ENCODE measurements at places on chromosomes 12 and 14.
A peak's percentile ranks its signal among the peaks of the same experiment; 100 is the strongest.

- DNase-seq = no peak
These were observed 90.3 kb downstream of the ATP2B1 start for GRCh38 chr12:89618113-89618862.

DNA sequence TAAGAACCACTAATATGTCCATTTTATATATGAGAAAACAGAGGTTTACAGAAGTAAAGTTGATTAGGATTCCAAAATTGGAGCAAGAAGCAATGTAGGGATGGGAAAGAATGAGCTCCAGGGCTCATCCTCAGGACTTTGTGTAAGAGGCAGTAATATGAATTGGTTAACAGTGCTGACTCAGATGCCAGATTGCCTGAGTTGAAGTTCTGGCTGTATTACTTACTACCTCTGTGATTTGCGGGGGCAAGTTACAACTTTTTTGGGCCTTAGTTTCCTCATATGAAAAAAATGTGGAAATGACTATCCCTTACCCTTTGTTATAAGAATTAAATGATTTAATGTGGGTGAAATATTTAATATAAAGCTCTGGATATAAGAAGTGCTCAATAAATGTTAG, 35.1 kb upstream of the PPP2R5E start:
- DNase-seq = no peak

- DNase-seq = peak; percentile 30
These were observed 87.4 kb downstream of the SYT1 start for GRCh38 chr12:78951803-78952551.

DNA sequence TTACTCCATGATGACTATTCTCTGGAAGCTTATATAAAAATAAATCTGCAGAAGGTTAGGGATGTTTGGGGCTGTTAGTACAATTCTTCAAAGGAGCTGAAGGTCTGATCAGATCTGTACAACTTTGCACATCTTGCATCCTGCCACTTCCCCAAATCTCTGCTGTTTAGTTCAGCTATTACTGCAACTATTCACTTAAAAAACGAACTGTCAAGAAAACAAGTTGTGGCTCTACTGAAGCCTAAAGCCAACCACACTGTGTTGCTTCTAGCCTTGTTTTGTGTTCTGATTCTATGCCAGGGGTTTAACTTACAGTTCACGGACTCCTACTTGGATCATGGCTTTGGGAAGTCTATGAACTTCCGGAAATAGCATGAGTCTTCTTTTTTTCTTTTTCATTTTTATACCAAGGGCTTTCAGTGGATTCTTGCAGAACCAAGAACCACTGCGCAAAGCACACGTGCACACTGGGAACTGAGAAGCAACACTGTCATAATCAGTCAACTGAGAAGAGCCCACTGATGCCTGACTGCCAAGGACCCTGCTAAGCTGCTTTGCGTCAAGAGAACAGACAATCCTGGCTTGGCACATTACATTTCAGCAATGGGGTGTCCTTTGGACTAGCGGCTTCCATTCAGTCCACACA, 66.3 kb upstream of the EEA1 start:
- no peak for DNase-seq

GRCh38 chr14:67357969-67358354, 1.6 kb downstream of the ATP6V1D start:
- DNase-seq = no peak

DNA sequence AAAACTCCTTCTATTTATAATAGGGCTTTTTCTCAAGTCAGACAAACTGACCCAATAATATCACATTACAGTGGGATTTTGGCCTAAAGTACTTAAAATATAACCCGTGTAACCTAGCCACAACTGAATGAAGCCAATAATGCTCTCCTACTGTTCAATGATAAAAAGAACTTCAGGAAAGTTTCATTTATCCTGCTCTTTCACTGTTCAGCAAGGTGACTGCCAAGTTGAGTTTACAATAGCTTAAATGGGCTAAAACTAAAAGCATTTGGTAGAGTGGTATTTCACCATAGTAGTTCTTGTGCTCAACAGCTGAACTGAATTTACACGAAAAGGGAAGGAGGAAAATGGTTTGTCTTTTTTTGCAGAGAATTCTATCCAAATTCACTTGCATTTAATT, 49.8 kb downstream of the CNTN1 start:
- DNase-seq = no peak

- no peak for DNase-seq
These were observed 445 bp downstream of the CERS5 start for GRCh38 chr12:50166799-50167048.

GRCh38 chr12:116659771-116660481, 77.9 kb downstream of the SPRING1 start:
- peak; percentile 28 for DNase-seq

- DNase-seq = no peak
These were observed 60.8 kb upstream of the NEDD1 start for GRCh38 chr12:96846293-96846692.

- DNase-seq = no peak
These were observed 3.8 kb upstream of the TRHDE start for GRCh38 chr12:72268386-72268785.

- peak; percentile 72 for DNase-seq
These were observed 6.7 kb upstream of the KRT75 start for GRCh38 chr12:52440821-52441319.

DNA sequence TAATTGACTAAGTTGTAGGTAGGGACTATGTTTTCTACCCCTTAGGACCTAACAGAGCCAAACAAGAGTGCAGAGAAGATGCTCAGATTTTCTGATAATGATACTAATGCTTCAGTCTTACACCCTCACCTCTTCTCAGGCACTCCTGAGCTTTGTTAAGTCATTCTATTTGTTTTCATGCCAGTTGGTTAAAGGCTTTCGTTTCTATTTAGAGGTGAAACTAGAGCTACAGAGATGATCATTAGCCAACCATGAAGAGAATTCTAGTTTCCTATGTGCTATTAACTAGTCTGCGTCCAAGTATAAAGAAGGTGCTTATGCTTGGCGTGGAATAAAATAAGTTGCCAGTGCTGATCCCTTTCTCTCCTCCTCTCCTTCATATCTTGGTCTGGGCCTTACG, 34.6 kb upstream of the PYGL start:
- DNase-seq = no peak

DNA sequence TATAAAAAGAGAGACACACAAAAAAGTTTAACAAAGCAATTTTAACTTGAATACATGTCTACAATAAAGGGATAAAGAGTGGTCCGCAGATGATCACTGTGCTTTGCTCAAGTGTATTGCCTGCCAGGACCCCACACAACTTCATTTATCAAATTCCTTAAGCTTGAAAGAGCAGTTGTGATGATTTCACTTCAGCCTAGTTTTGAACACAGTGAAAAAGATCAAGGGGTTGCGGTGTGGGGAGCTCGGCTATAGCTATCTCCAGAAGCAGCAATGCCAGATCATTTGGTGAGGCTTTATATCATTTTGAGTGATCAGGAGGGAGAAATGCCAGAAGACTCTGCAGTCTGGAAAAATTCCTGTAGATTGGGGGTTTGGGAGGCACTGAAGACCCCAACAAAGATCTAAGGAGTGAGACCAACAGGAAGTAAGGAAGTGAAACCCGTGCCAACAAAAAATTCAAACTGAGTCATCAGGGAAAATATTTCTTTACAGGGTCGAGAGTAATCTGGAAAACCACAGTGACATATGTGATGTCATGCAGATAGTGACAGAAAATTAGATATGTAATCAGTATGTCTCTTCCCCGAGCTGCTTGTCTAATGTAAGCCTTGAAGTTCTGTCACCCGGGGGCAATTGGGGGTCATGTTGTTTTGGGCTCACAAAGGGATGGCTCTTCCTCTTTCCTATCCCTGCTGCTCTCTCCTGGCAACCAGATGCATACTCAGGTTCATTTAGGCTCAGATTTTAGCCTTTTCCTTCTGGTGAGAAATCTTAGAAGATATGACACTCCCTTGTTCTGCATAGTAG, 221.8 kb downstream of the MSRB3 start:
- DNase-seq = peak; percentile 84

DNA sequence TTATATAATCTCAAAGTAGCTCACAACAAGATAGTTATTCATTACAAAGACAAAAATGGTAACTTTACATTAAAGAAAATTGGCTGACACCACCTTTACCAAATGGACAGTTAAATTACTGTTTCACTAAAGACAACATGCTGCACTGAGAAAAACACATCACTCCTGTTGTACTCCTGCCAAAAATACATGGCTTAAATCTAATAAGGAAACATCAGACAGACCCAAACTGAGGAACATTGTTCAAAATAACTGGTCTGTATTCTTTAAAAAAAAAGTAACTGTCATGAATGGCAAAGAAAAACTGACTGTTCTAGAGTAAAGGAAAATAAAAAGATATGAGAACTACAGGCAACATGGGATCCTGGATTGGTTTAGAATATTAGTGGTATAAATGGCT, 151.3 kb upstream of the DCN start:
- no peak for DNase-seq

DNA sequence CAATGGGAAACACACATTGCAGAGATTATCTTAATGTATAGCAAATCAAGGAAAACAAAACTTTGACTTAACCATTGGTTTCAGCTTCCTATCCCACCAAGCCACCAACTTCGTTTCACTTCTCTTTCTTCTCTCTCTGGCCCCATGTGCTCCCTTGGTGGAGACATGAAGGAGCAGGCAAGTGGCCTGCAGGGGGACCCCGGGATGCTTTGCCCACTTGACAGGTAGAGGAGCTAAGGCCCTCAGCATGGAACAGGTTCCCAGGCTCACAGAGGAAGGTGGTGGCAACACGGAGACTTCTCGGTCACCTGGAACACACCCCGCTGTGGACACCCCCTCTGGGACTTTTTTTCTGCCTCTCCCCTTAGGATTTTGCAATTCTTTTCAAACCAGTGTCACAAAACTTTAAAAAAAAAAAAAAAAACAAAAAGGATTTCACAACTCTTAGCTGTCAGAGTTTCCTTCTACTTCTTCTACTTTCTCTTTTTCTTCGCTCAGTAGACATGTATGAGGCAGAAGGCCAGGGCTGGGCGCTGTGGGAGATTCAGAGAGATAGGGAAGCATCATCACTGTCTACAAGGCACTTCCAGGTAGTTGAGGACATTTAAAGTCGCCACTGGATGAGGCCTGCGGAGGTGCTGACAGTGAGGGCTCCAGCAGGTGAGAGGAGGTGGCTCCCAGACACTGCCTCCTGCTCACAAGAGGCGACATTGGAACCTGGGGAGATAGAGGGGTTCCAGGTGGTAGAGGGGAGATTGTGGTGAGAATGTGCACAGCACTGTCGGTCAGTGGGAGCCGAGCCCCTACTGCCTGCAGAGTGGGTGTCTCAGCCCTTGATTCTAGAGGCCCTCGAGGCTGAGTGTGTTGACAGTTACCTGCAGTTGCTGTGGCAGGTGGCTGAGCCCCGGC, 119.6 kb downstream of the GCH1 start:
- no peak for DNase-seq

GRCh38 chr12:109930028-109930800, 30.1 kb downstream of the TCHP start:
- DNase-seq = no peak

DNA sequence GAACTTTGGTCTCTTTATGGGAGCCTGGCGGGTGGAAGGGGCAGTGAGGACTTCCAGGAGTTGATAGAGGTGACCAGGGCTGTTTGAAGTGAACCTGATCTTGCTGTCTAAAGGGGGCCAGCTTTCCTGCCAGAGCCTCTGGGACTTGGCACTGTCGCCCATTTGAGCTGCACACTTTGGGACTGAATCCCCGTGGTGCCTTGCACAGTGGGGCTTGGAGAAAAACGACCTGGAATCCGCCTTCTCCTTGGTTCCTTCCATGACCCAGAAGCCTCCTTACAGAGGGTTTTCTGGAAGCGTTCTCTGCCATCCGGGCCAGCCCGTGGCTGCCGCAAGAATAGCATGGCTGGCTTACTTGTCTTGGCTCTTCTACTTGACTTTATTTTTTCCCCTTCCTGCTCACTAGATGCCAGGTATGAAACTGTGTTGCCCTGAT, 2.0 kb downstream of the RFLNA start:
- DNase-seq = no peak

DNA sequence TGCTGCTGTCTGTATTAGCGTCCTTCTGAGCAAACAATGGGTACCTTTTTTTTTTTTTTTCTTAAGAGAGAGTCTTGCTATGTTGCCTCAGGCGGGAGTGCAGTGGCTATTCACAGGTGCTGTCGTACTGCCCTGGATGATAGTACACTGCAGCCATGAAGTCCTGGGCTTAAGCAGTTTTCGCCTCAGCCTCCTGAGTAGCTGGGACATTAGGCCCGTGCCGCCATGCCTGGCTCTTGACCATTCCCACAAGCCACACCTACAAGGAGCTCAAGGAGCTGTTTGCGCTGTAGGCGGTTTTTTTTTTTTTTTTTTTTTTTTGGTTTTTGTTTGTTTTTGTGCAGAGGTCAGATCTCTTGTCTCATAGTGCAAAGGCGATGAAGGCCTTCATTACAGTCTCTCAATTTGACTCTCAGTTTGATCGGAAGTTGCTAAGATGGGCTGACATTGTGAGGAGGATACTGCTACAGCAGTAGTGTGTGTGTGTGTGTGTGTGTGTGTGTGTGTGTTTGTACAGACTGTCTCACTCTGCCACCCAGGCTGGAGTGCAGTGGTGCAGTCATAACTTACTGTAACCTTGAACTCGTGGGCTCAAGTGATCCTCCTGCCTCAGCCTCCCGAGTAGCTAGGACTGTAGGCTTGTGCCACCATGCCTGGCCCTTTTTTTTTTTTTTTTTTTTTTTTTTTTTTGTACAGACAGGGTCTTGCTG, 34.2 kb downstream of the TRAF3 start:
- no peak for DNase-seq

- DNase-seq = no peak
These were observed 11.1 kb downstream of the BCL11B start for GRCh38 chr14:99260587-99261551.

DNA sequence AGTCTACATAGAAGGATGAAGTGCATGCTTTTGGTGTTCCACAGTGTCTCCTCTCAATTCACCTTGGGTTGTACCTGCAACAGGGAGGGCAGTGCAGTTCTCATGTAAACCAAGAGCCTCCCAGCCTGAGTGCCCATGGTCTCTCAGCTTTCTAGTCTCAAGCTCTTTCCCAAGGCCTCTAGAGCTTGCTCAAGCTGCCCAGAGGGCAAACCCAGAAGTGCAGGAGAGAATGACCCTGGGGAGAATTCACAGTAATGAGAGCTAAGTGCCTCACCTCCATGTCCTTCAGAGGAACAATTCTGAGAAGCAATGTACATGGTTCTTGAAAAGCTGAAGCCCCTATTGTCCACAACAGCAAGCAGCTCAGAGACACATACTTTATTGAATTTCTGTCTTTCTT, 180.5 kb downstream of the BCAT1 start:
- DNase-seq = no peak
